Esophagus squamous epithelium (tissue), 5 donors: ENCODE measurements at places on chromosomes 6 and 20. TPM values are rescaled to one million over a fixed set of nuclear protein-coding genes. Genes with fewer than 3 reads are reported as not detected.

GPR6 gene
- not detected for total RNA-seq

KCNB1 gene
- 0.11 TPM for total RNA-seq

ELOVL2 gene
- total RNA-seq, result 0.18 TPM

LRRN4 gene
- not detected for total RNA-seq

ARMH2 gene
- total RNA-seq, result not detected

MDC1 gene
- total RNA-seq, result 7.3 TPM

SAPCD1 gene
- total RNA-seq, result 0.45 TPM

CRISP3 gene
- 114 TPM for total RNA-seq

SOBP gene
- 3.8 TPM for total RNA-seq

SIRPB2 gene
- 5.9 TPM for total RNA-seq

FKBP1C gene
- total RNA-seq, result not detected

RBM39 gene
- 326 TPM for total RNA-seq

ECT2L gene
- not detected for total RNA-seq

DNA sequence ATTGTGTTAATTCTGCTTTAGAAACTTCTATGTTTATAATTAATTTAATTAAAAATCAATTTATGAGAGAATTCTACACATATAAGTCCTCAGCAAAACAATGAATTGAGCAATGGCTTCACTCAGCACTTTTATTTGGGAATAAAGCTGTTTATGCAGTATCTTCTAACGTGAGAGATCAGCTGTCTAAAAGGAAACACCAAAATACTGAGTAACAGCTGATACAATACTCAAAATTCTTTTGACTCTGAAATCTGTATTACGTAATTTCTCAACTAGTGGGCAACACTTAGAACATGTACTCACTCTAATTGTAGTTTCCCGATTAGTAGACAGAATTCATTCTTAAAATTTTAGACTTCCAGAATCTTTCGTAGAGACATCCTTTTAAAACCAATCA is 49.8 kb downstream of the MAP3K7 start:
- DNase-seq, result no peak

DNA sequence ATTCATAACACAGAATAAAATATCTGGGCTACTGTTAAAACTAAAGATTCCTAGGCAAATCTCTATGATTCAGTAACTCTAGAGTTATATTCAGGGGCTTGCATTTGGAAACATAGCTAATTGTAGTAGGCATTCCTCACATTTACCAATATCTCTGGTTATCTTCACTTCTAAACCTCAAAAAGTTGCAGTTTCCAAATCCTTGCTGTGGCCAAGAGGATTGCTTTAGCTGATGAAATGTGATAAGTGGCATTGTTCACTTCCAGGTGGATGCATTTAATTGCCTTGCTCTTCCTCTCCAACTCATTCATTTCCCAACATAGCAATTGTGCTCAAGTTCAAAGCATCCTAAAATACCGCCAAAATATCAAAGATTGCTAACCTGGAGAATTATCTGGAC is 246.6 kb downstream of the GRIK2 start:
- DNase-seq, result no peak

- DNase-seq, result no peak
These were observed 46.8 kb downstream of the EPM2A start for GRCh38 chr6:145688493-145688905.

- no peak for DNase-seq
These were observed 1.4 kb upstream of the HSPA12B start for GRCh38 chr20:3730803-3731672.

GRCh38 chr6:41200296-41200900 is 551 bp downstream of the TREML2 start:
- no peak for DNase-seq

GRCh38 chr6:155171109-155171746 is 92.6 kb upstream of the CLDN20 start:
- no peak for DNase-seq

- DNase-seq, result no peak
These were observed 868 bp downstream of the MC3R start for GRCh38 chr20:56249244-56249955.

GRCh38 chr6:16135066-16135465 is 6.2 kb downstream of the MYLIP start:
- DNase-seq, result no peak

- DNase-seq, result no peak
These were observed 9.9 kb upstream of the BAK1 start for GRCh38 chr6:33589731-33590530.

DNA sequence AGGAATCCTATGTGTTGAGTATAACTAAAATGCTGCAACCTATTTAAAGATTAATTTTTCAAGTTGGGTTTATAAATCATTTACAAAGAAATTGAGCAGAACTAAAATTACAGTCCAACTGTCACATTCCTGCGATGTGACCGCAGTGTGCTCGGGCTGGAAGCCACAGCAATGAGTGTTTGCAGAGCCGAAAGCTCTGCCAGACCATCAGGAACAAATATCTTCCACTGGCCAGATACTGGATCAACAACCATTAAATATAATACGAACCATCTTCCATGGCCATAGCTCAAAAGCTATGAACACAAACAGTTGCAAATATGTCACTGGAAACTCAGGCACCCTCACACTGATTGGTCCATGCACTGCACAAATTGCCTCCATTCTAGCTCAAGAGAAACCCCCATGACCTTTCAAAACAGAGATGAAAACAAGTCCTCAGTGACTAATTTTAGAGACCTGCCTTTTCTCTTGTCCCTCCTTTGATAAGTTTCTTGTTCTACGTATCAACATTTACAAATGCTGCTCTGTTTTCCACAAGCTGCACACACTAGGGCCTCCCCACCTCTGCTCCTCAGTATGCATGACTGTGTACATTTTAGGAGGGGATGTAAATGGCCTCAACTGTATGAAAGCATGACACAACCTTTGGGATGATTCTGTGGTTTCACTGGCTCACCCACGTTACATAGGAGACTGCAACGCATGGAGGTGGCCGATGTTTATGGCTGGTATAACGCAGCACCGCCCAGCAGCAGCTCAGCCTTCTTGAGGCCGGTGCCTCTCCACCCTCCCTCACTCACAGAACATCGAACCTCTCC is 171.7 kb downstream of the WDR27 start:
- no peak for DNase-seq

DNA sequence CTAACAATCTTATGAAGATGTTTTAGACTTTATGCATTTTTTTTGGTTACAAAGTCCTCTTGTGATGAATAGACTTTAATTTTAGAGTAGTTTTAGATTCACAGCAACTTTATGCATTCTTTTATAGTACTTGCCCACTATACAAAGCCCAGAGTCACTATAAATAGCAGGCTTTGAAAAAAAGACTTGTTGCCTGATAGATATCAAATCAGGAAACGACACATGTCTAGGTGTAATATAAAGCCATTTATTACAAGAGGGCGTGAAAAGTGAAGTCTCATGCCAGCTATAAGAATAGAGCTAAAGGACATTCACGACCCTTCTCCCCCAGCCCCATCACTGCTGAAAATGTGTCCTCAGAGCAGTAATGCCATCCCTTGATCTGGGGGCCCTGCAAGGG is 78.0 kb upstream of the MRPS10 start:
- DNase-seq, result no peak

GRCh38 chr6:84596488-84596887 is 167.9 kb downstream of the TBX18 start:
- DNase-seq, result no peak

DNA sequence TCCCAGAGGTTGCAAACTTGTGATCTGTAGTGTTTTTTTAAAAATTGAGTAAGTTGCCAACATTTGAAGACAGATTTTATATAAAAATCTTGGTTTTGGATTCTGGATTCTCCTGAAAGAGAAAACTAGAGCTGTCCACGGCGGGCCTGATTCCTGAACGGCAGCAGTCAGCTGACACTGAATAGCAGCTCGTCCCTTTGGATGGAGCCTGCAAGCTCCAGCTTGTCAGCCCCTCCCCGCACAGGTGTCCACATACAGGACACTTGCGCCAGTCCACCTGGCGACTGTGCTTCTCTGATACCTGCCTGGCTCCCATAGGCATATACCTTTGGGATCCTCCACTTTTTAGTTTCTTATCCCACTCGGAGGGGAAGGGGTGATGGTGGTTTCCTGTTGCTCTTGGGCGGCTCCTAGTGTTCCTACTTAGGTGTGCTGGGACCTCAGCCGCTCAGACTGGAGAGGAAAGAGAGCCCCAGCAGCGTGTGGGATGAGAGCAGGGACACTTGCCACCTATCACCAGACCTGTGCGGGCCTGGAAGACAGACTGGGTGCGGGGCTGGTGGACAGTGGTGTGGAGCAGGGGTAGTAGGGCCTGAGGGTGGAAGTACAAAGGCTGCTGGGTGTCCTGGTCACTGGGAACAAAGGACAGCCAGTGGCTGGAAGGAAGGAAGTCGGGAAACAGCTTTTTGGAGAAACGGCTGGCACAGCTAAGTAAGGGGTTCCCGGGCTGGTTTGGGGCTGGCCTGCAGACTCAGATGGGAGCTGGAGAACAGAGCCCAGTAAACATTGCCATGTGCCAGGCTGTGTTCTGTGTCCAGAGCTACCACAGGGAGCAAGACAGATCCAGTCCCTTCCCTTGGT is 18.3 kb downstream of the GHRH start:
- no peak for DNase-seq
